Small intestine (tissue), 16 donors: ENCODE measurements at places on chromosomes 3 and 15. TPM values are rescaled to one million over a fixed set of nuclear protein-coding genes. Genes with fewer than 3 reads are reported as not detected.

DNA sequence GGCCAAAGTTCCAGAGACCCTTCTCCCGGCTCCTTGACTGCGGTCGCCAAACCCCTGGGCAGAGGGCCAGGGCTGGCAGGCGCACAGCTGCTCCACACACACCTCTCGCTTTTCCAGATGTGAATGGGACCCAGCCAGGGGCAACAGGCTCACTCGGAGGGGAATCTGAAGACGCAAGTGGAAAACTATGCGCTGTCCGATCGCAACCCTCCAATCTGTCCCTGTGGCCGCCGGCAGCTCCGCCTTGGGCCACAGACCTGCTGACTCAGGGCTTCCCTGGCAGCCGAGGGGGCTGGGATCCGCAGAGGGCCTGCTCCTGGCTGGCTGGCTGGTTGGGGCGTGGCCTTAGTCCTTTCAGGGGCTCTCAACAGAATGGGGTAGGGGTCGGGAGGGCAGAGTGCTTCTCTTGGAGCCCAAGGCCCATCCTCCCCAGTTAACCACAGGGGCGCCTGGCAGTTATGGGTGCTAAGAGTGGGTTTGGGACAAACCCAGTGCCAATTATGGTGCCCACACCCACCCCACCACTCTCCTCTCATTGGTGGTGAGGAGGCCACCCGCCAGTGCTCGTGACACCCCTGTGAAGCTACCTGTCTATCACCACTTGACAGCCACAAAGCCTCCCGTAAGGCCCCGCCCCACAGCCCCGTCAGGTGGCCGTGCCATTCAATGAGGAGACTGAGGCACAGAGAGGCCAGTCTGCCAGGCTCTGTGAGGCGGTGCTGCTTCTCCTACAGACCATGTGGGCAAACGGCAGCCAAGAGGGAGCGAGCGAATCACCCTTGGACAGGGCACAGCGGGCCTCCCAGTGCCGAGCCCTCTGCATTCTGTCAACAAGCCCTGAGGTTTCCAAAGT lies 53.8 kb downstream of the IQSEC1 start:
- no peak for DNase-seq

The IL5RA gene
- polyA plus RNA-seq: 0.15 TPM

The GP9 gene
- polyA plus RNA-seq: not detected

GRCh38 chr3:11807686-11808085 lies 39.0 kb downstream of the TAMM41 start:
- no peak for DNase-seq

The FBXW12 gene
- polyA plus RNA-seq: not detected
